ENCODE measurements at places on chromosomes 5 and 9. TPM values are rescaled to one million over a fixed set of nuclear protein-coding genes. Genes with fewer than 3 reads are reported as not detected.

The SLCO6A1 gene
- total RNA-seq: not detected

The MEGF10 gene
- total RNA-seq: 3.2 TPM

The ORM2 gene
- total RNA-seq: not detected

The PHPT1 gene
- total RNA-seq: 54.2 TPM

The RASEF gene
- total RNA-seq: 2.1 TPM

The CACFD1 gene
- total RNA-seq: 8.0 TPM

The ZNF879 gene
- 6.2 TPM for total RNA-seq

The RANBP3L gene
- 1.8 TPM for total RNA-seq

The ZNF454 gene
- total RNA-seq: 3.8 TPM

The PFN3 gene
- total RNA-seq: not detected

The TRPM3 gene
- total RNA-seq: 1.2 TPM

The ASPN gene
- 1.2 TPM for total RNA-seq

The CYLC2 gene
- not detected for total RNA-seq

The DIRAS2 gene
- not detected for total RNA-seq

The NUDT12 gene
- total RNA-seq: 16.3 TPM

The SLCO4C1 gene
- total RNA-seq: 4.1 TPM

The NLN gene
- 32.4 TPM for total RNA-seq

The RETREG1 gene
- total RNA-seq: 8.3 TPM

The SHROOM1 gene
- 4.7 TPM for total RNA-seq

The TSSK1B gene
- total RNA-seq: 0.72 TPM

The GTF2H2 gene
- total RNA-seq: 47.8 TPM

The NPR3 gene
- total RNA-seq: 92.3 TPM

The ENHO gene
- under 0.01 TPM for total RNA-seq

The HTR1A gene
- total RNA-seq: not detected

The GFI1B gene
- not detected for total RNA-seq

The C9orf78 gene
- 41.0 TPM for total RNA-seq

The CDKN2AIPNL gene
- 17.4 TPM for total RNA-seq

The S1PR3 gene
- 3.3 TPM for total RNA-seq

The CNOT6 gene
- 7.1 TPM for total RNA-seq

The MEIKIN gene
- total RNA-seq: not detected

The SHC3 gene
- 0.36 TPM for total RNA-seq

The IL3 gene
- total RNA-seq: not detected

The TMEM171 gene
- 8.0 TPM for total RNA-seq

The C9orf50 gene
- total RNA-seq: 0.36 TPM

The INSL6 gene
- not detected for total RNA-seq

The SEMA5A gene
- 42.3 TPM for total RNA-seq

The DNM1 gene
- total RNA-seq: 3.6 TPM

The TRIM7 gene
- 0.72 TPM for total RNA-seq

The MVB12B gene
- total RNA-seq: 8.0 TPM

The GTF3C4 gene
- 21.7 TPM for total RNA-seq

The NR2F1 gene
- total RNA-seq: 10.6 TPM

Data from osteoblast (primary cell).